Activated T-helper 9 cell treated with anti-CD3 and anti-CD28 coated beads, Interleukin-2, amount 50 U/mL, for 16 hours (primary cell): ENCODE measurements at places on chromosomes 2 and 18.

- DNase-seq, result no peak
Observed at GRCh38 chr18:34117319-34117718, 107.4 kb downstream of the NOL4 start.

DNA sequence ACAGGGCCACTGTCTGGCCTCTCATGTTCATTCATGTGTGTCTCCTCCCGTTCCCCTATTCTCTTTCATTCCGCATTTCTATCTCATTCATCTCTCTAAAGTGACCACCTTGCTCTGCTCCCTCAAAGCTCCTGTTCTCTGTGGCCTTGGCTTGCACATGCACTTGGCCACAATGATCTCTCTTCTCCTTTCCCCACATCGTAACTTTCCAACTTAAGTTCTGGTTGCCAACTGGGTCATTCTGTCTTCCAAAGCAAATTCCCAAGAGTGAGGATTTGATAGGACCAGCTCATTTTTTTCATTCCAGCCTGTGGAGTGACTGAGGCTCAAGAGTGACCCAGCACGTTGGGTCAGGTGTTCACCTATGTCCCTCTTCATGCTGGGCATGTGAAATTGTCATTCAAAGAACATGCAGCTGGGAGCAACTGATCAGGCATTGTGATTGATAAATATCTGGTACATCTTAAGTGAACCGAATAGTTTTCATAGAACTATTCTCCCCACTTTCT is 14.3 kb upstream of the ITGA6 start:
- DNase-seq, result no peak

DNA sequence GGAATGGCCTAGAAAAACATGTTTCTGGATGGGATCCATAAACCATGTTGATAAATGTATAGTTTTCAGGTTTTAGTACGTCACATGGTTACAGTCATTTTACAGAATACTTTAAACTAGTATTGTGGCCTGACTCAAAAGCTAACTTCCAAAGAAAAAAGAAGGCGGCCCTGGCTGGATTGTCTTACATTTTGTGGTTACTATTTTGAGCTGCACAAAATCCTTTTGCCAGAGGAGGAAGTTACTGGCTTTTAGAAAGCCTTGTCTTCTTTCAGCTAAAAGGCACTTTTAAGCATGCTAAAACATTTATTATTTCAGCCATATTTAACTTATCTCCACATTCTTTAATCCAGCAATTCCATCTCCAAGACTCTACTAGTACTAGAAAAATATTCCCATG is 227.9 kb downstream of the CDH2 start:
- DNase-seq, result no peak

- no peak for DNase-seq
Observed at GRCh38 chr2:234326694-234327093, 170.2 kb downstream of the ARL4C start.

DNA sequence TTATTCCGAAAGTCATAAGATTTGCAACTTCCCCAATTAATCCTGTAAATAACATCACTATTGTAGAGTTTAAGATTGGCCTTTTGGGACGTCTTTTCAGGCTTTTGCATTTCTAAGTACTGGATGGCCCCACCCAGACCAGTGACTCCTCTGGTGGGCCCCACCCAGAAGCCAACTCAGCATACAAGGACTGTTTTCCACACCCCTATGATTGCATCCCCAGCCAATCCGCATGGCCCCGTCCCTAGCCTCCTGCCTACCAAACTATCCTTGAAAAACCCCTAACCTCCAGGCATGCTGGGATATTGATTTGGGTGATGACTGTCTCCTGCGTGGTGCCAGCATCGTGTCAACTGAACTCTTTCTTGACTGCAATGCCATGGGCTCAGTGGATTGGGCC is 24.5 kb upstream of the TGIF1 start:
- DNase-seq, result no peak

GRCh38 chr18:39701839-39702238 is 2136.2 kb upstream of the CELF4 start:
- DNase-seq, result no peak

GRCh38 chr2:45506756-45507155 is 104.3 kb downstream of the SRBD1 start:
- DNase-seq, result no peak

DNA sequence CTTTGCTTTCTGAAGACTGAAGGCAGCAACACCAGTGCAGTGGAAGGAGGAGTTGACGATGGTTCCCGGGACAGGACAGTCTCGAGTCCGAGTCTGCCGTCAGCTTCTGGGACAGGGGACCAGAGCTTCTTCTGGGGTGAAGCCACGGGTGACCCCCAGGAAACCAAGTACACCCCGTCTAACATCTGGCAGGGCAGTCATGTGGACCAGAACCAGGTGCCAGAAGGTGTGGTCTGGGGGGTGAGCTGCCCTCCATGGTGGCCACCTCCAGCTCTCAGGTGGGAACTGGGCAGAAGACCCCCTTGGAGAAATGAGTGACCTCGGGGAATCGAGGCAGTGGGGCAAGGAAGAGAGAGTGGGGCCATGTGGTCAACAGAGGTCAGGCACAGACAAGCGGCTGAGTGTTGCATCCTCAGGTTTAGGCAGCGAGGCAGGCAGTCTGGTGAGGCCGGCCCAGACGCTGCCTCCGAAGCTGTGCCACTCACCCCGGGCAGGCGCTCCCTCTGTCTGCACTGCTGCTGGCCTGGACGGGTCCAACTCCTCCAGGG is 204.3 kb downstream of the HDAC4 start:
- no peak for DNase-seq
